ENCODE measurements at places on chromosomes 11 and 22.

GRCh38 chr11:68107689-68108088 lies 13.5 kb downstream of the CHKA start:
- no peak for DNase-seq

- no peak for DNase-seq
Observed at GRCh38 chr11:133961890-133962289, 5.1 kb upstream of the IGSF9B start.

GRCh38 chr22:35625763-35626432 lies 8.8 kb upstream of the MB start:
- DNase-seq: no peak

DNA sequence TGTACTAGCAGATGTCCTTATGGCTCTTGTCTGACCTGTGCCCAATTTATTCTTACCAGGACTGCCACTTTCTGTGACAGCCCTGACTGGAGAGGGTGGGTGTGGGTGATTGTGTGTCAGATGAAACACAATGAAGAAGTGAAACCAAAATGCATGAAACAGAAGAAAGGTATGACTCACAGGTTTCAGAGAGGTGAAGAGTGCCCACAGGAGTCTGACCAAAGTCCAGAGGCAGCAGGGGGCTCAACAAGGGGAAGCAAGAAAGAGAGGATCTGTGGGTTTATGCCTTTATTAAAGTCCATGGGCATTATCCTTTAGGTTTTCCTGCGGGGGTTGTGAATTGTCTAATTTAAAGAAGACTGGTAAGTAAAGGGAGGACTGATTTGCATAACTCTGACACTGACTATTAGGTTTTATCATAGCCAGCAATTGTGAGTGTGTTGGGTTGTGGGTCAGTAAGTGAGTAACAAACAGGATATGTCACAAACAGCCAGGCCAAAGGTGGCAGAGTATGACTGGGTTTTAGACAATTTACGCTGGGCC lies 3.9 kb upstream of the OR4C6 start:
- no peak for DNase-seq

DNA sequence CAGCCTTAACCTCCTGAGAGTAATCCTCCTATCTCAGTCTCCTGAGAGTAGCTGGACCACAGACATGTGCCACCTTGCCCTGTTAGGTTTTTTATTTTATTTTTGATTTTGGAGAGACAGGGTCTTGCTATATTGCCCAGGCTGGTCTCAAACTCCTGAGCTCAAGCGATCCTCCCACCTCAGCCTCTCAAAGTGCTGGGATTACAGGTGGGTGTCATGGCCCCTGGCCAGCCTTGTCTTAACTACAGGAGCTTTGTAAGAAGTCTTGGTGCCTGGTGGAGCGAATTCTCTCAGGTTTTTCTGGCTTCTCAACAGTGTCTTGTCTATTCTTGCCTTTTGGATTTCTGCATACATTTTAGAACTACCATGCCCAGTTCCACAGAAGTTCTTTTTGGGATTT lies 546.4 kb downstream of the TBC1D22A start:
- DNase-seq: no peak

DNA sequence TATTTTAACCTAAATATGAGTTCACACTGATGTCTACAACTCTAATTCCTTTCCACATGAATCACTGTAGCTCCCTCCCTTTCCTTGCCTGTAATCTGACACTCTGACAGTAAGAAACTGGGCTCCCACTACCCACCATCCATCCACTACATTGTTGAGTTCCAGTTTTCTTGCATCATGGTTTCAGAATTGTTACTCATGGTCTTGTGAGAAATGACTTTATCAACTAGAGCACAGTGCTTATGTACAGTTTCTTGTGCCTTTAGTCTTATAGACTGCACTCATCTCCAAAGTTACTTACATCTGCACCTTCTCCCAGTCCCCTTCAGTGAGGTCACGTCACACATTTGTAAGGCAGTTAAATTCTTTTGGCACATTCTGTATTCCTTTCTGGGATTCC lies 78.6 kb downstream of the RTL6 start:
- no peak for DNase-seq
